ENCODE measurements at places on chromosomes 4 and X.

GRCh38 chrX:69951753-69952152, 98.0 kb downstream of the AWAT2 start:
- DNase-seq = no peak

DNA sequence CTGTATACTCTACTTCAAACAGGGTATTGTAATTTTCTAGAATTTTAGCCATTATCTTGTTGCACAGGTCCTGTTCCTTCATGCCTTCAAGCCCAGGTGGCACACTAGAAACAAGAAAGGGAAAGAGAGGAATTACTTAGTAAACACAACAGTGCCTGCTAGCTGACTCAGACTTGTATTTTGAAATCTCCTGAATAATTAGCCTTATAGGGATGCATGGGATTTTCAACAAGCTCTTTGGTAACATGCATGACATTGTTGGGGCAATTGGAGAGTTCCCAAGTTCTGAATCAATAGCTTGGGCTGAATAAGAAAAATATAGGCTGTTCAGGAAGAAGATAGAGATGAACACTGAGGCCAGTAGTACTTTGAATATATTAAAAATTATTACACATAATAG, 118.8 kb downstream of the FAM13A start:
- DNase-seq = no peak

DNA sequence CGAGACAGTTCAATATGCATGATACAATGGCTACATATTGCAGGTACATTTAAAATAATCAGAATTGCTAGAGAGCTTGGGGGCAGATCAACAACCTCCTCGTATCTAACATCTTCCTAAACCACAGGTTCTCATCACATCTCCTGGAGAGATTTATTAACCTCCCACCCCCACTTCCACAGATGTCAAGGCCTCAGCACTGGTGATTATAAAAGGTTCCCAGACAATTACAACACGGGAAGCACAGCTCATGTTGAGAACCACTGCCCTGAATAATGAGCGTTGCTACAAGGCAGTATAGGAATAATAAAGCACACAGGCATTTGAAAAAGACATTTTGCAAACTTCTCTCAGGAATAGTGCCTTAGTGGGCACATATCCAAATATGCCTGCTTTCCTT, 42.8 kb downstream of the ELOVL6 start:
- no peak for DNase-seq

DNA sequence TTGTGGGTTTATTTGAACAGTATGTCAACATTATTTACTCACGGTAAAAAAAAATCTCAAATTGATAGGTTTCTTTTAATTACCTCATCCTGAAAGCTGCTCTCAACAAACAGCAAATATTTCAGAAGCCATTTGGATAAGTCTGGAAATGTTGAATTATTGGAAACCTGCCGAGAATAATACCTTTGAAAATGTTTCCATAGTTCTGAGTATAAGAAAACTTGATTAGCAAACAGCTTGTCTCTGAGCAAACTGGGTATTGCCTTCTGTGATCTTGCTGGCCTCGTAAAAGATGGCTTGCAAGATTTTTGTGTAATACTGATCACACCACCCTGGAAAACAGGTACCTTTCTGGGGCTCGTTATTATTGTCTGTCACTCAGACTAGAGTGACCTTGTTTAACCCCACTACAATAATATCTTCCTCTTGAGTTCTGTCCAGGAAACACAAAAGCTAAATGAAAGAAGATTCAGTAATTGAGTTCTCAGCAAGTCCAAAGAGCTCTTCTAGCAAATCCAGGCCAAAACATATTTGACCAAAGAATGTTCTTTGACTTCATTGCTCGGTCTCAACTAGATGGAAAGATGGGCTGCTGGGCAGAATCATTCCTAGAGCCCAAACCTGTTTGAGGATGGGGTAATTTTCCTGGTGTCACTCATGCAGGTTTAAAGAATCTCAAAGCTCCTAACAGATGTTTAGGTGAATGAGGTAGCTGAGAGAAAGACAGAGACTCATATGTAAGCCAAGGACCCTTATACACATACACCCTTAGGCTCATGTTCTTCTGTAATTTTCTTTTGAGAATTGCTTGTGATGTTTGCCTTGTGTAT, 255.6 kb upstream of the JADE1 start:
- DNase-seq = no peak

- no peak for DNase-seq
Measured at GRCh38 chrX:108601276-108601675, 135.1 kb downstream of the IRS4 start.

DNA sequence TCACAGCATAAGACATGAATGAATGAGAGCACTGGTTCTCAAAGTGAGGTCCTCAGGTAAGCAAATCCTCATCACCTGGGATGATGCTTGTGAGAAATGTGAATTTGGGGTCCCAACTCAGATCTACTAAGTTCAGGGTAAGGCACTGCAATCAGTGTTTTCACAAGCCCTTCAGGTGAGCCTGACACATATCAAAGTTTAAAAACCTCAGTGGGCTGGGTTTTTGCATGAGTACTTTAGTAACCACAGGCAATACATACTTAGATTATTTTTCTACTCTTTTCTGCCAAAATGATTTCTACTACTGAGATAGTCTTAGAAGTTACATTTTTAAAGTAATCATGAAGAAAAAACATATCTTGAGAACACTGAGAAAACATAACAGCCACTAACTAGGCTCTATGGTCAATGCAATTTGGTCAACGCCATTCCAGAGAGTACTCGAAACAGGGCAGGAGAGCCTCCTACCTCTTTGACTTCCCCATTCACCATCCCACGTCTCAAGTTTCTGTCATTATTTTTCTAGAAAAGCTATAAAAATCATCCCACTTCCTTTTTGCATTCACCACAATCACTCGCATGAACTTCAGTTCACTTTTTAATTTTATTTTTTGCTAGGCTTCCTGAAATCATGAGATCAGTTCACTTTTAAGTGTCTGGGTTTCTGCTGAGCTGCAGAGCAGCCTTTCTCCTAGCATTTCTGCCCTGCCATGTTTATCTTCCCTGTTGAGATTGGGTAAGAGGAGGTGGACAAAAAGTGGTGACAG, 73.8 kb downstream of the MFAP3L start:
- DNase-seq = no peak

DNA sequence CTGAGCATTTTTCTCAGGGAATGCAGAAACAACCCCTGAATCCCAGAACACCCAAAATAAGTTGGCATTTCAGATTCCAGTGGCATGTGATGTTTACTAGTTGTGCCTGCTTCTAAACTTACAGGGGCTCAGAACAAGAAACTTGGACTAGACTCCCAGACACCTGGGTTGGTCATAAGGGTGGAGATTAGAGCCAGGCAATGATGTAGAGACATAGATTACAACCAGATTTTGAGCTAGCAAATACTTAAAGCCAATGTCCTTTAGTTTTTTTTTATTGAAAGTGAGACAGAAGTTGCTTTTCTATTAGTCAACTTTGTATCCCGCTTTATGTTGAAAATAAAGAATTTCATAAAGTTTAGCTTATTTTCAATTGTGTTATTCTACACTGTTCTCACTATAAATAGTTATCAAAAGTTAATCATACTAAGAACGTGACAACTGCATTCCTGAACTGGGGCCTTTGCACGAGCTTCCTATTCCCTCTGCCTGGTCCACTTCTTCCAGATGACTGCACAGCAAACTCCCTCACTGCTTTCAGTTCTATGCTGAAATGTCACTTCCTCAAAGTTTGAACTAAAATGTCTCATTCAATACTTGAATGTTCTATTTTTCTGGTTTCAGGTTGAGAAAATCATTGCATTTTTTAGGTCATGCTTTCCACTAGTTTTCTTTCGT, 224.7 kb upstream of the PPP1R2C start:
- no peak for DNase-seq

DNA sequence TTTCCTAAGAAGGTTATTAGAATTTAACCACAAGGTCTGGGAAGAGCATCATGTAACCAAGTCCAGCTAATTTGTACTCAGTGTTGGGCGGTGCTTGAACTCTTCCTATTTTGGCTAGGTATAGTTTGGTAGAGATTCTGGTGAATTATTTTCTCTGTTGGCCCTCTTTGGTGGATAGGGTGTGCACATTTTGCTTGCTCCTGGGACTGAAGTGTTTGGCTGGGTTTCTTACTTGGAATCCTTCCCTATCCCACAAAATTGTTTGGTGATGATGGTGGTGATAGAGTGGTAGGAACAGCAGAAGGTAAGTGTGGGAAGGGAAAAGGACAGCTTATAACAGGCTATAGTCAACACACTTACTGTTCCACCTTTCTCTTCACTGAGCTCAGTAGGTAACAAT, 194.8 kb upstream of the GPC4 start:
- no peak for DNase-seq

DNA sequence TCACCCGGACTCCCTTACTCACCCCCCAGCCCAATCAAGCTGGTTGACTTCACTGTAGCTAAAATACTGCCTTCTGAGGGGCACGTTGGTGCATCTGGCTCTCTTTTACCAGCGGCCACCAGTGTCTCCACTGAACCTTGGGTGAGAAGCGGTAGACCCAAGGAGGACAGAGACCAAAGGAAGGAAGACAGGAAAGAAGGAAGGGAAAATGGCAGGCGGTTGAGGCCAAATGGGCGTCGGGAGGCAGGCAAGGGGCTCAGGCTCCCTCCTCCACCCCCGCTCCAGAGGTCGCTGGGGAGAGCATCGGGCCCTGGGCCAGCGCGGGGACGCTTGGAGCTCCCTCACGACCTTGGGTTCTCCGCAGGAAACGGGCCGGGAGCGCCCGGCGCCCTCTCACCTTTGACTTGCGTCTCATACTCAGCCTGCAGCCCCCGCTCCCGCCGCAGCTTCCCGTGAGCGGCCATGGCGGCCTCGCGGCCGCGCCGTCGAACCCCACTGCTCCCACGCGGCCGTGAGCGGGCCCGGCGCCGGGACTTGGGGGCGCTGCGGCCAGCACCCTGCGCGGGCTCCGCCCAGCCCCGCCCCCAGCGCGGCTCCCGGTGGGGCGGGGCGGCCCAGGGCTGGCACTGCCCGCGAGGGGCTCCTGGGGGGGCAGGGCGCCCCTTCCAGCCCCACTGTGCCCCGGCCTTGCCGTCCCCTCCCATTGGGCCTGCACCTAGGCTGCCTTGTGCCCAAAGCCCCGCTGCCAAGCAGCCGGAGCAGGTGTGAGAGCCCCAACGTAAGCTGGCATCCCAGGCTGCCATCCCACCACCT, at the start of gene ARHGAP4:
TSS of gene ARHGAP4 (minus strand) at position 526 of the 813 bp plus-strand sequence. CDS start at position 464, 62 bp downstream.
- peak; percentile 28 for DNase-seq

DNA sequence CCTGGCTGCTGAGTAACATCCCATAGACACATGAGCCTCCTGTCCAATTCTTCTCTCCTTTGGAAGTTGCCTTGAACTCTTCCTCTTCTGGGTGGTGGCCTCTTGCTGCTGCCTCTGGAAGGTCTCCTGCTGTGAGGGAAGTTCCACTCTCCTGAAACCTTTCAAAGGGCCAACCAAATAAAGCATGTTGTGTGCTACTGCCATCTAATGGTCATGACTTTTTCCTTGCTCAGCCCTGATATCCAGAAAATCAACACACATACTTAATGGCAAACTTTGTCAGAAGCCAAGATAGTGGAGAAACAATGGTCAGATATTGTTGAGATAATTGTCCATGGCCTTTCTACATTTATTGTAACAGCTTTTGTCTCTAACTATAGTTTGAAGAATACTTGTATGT, 19.1 kb upstream of the ZXDA start:
- no peak for DNase-seq

DNA sequence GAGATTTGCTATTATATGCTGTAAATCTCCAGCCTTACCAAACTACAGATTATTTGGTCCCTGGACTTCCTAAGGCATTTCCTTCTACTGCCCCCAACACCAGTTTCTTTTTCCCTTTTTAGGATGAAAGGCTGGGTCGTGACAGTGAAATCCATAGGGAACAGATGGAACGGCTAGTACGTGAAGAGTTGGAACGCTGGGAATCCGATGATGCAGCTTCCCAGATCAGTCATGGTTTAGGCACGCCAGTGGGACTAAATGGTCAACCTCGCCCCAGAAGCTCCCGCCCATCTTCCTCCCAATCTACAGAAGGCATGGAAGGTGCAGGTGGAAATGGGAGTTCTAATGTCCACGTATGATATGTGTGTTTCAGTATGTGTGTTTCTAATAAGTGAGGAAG, 67.9 kb downstream of the PKD2 start:
- no peak for DNase-seq
